Spleen (tissue), 13 donors: ENCODE measurements at places on chromosomes 6 and 20. TPM values are rescaled to one million over a fixed set of nuclear protein-coding genes. Genes with fewer than 3 reads are reported as not detected.

- DNase-seq, result no peak
Observed at GRCh38 chr6:86251106-86251505, 608.4 kb upstream of the SYNCRIP start.

DNA sequence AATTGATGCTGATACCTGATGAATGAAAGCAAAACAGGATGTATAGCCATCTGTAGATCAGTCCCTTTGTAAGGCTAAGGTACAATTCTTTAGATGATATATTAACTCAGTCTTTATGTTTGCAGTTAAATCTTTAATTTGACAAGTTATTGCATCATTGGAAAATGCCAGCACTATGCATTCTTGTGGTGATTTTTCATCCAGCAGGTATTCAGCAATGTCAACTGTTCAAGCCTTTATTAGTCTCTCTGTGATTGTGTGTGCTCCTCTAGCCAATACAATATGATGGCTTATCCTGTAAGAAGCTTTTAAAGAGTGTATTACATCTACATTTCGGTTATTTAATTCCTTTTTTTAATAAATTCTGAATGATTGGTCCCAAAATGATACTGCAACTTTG lies 34.3 kb downstream of the HLA-DMB start:
- DNase-seq, result no peak

DNA sequence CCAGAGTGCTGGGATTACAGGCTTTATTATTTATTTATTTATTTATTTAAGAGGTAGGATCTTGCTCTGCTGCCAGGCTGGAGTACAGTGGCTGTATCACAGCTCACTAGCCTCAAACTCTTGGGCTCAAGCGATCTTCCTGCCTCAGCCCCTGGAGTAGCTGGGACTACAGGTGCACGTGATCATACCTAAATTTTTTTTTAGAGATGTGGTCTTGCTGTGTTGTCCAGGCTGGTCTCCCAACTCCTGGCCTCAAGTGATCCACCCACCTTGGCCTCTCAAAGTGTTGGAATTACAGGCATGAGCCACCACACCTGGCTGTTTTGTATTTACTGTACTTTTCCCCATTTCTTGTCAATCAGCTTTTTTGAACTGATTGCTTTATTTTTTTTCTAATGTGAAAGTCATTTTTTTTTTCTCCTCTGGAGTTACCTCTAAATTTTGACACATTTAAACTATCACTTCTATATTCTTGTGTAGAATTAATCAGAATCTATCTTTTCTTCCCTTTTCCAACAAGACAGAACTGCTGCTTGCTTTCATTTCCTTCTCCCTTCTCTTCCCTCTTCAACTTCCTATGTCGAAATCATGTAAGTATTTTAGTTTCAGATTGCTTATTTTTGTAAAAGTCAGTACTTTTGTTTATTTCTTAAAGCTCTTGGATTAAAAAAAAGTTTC lies 12.0 kb downstream of the PANK2 start:
- DNase-seq, result no peak

DNA sequence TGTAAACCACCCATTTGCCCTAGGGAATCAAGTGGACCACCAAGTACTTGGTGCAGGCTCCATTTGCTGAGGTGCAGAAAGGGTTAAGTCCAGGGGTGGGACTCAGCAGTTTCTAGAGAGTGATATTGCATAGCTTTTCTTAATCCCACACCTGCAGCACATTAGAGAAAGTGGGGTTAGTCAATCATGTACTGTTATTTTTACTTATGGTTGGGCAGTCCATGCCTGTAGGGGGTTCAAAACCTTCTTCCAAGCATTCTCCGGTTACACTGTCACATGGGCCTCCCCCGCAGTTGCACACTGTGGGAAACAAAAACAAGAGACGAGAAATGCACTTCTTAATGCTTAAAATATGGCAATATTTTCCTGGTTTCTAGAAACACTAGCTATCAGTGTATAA lies 65.5 kb downstream of the LAMA4 start:
- no peak for DNase-seq

- no peak for DNase-seq
Observed at GRCh38 chr6:13558718-13559117, 15.7 kb upstream of the SIRT5 start.

The ADGB gene
- not detected for total RNA-seq

The LY6G5C gene
- total RNA-seq, result 5.5 TPM

The CARMIL1 gene
- total RNA-seq, result 7.8 TPM
